ENCODE measurements at places on chromosomes 5 and 9.

GRCh38 chr9:100063185-100063584, 35.6 kb downstream of the ERP44 start:
- H3K4me3 ChIP-seq, result no peak overlapping the region
- peaks cover 11% of the 10 kb centered on the region for H3K4me1 ChIP-seq
- no peaks in the 10 kb centered on the region for H3K27me3 ChIP-seq
- peaks cover 15% of the 10 kb centered on the region for H3K36me3 ChIP-seq
- no peak overlapping the region for H3K27ac ChIP-seq

DNA sequence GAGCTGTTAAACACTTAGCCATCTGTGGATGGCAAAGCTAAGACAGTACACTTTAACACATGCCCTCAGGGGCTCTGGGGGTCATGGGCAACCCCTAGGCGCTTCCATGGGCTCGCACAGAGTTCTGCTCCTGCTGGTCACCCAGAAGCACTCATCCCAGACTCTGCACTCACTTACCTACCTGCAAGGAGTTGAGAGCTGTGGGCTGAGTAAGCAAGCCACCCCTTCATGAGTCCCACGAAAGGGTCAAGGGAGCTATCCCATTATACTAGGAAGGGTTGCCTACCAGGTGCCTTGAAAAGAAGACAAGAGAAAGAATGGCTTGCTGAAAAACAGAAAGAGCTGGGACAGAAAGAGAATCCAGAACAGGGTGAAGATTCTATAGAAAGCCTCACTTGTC, 72.4 kb downstream of the CFAP95 start:
- H3K27me3 ChIP-seq, result peaks cover 2% of the 10 kb centered on the region
- no peaks in the 10 kb centered on the region for H3K4me1 ChIP-seq
- H3K4me3 ChIP-seq, result no peak overlapping the region
- no peak overlapping the region for H3K27ac ChIP-seq
- H3K36me3 ChIP-seq, result no peaks in the 10 kb centered on the region

DNA sequence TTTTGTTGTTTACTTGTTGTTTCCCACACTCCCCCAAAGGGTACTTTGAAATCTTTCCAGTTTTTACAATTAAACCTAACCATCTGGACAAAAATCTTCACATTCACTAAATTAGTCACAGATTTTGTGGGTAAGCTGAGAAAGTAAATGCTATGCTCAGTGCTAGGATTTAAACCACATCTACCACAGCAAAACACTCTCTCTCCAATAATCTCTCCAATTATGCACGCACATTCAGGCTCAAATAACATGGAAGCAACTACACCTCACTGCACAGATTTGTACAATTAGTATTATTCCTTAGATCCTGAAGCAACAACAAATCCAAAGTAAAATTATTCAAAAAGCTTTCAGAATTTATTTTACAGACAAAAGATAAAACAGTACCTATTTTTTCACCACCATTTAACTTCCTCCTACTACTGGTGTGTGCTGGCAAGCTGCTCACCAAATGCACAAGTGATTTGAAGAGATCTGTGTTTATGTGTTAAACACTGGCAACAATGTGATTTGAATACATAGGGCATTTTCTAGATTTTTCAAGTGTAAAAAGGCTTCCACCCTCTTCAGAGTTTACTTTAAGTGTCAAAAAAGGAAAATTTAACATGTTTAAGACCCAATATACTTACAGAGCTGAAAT, 16.6 kb downstream of the ZNF608 start:
- H3K27ac ChIP-seq, result no peak overlapping the region
- H3K4me1 ChIP-seq, result no peaks in the 10 kb centered on the region
- no peak for DNase-seq
- H3K27me3 ChIP-seq, result peaks cover 9% of the 10 kb centered on the region
- no peaks in the 10 kb centered on the region for H3K36me3 ChIP-seq

DNA sequence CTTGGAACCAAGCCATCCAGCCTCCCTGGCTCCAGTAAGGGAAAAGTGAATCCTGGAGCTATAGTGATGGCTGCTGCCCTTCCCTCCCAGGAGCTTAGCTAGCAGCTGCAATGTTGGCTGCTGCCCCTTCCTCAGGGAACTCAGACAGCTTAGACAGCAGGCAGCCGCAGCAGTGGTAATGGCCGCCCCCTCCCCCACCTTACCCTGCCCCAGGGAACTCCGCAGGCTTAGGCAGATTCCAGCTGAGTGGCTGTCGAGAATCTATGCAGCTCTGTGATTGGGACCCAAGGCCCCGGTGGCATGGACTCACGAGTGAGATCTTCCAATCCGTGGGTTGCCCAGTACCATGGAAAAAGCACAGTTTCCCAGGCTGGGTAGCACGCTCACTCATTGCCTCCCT, 378.6 kb downstream of the NNT start:
- H3K4me1 ChIP-seq, result no peaks in the 10 kb centered on the region
- no peaks in the 10 kb centered on the region for H3K36me3 ChIP-seq
- no peak overlapping the region for H3K27ac ChIP-seq
- no peak for DNase-seq
- H3K27me3 ChIP-seq, result no peaks in the 10 kb centered on the region

- no peak overlapping the region for H3K27ac ChIP-seq
- no peak overlapping the region for H3K4me3 ChIP-seq
- H3K27me3 ChIP-seq, result no peaks in the 10 kb centered on the region
- H3K4me1 ChIP-seq, result no peaks in the 10 kb centered on the region
- no peaks in the 10 kb centered on the region for H3K36me3 ChIP-seq
- no peak for DNase-seq
Measured at GRCh38 chr5:89060768-89061167, 177.8 kb upstream of the MEF2C start.

DNA sequence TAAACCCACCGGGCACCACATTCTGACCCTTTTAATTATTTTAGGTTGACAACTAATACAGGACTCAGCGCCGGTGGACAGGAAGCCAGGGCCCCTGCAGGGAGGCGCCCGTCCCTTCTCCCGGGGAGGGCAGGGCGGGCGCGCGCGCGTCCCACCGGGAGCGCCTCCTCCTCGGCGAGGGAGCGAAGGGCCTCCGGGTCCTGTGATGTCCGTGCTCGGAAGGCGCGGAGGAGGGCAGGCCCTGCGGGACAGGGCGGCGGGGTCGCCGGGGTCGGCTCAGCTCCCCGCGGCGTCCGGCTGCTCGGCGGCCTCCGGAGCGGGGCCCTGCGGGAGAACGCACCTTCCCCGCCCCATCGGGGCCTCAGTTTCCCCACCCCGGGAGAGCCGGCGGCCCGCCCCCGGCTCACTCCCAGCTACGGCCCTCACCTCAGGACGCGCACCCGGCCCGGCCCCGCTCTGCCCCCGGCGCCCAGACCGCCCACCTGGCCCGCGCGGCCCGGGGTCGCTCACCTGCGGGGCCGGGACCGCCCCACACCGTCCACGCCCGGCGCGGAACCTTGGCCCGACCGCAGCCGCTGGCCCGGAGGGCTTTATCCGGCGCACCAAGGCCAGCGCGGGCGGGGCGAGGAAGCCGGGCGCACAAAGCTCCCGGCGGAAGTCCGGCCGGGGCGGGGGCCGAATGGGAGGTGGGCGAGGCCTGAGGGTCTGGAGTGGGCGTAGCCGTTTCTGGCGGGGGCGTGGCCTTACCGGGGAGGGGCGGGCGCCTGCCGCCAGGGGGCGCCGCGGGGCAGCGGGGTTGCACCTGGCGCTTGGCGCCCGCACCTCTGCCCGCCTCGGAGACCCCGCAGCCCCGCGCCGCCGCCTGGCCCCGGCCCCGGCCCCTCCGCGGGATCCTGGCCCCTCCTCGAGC, at the start of the genes EXD3 and NOXA1:
Gene EXD3, minus strand, starts transcription at position 559 of the 910 bp plus-strand sequence. CDS start 27,805 bp downstream, outside the sequence.
Gene NOXA1, plus strand, starts transcription at position 790 of the 910 bp plus-strand sequence. CDS start 137 bp downstream, outside the sequence.
- DNase-seq, result peak; percentile 94
- H3K36me3 ChIP-seq, result no peaks in the 10 kb centered on the region
- peaks cover 11% of the 10 kb centered on the region for H3K27me3 ChIP-seq
- peak within 1 kb of the TSS; percentile 81 for H3K4me3 ChIP-seq
- H3K27ac ChIP-seq, result peak within 1 kb of the TSS; percentile 75
- peaks cover 12% of the 10 kb centered on the region for H3K4me1 ChIP-seq

DNA sequence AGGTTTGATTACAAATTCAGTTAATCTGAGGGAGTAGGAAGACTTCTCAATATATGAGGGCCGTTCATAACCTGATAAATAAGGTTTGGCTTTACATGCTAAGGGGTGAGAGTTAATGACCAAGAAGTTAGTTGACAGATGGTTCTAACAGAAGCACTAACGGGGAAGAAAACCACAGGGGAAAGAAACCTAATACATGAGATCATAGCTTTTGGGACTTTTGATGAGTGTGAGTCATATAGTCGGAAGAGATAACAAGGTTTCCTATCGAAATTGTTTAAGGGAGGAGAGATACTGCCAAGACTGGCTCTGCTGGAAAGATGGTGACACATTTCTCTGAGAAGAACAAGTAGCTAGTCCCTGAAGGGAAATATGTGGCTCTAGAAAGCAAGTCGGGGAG, 140.1 kb downstream of the COX7C start:
- H3K27me3 ChIP-seq, result no peaks in the 10 kb centered on the region
- H3K4me1 ChIP-seq, result no peaks in the 10 kb centered on the region
- H3K27ac ChIP-seq, result no peak overlapping the region

GRCh38 chr5:122362361-122362760, 50.3 kb downstream of the SNCAIP start:
- no peak for DNase-seq
- no peak overlapping the region for H3K27ac ChIP-seq
- H3K4me1 ChIP-seq, result no peaks in the 10 kb centered on the region
- H3K36me3 ChIP-seq, result no peaks in the 10 kb centered on the region
- no peaks in the 10 kb centered on the region for H3K27me3 ChIP-seq

GRCh38 chr5:10307206-10308148, at the start of gene CMBL:
TSS of gene CMBL (minus strand) at chr5:10307902. CDS start at chr5:10290762, 17,140 bp downstream.
- no peak for DNase-seq
- H3K4me1 ChIP-seq, result peaks cover 6% of the 10 kb centered on the region
- H3K27ac ChIP-seq, result no peak within 1 kb of the TSS
- H3K4me3 ChIP-seq, result peak within 1 kb of the TSS; percentile 68

GRCh38 chr5:2119573-2119972, 236.8 kb upstream of the IRX4 start:
- H3K4me1 ChIP-seq, result no peaks in the 10 kb centered on the region
- no peak overlapping the region for H3K27ac ChIP-seq
- no peak overlapping the region for H3K4me3 ChIP-seq
- H3K36me3 ChIP-seq, result no peaks in the 10 kb centered on the region

- H3K4me1 ChIP-seq, result no peaks in the 10 kb centered on the region
- no peak overlapping the region for H3K27ac ChIP-seq
- no peak for DNase-seq
Measured at GRCh38 chr9:24464319-24464951, 81.3 kb downstream of the IZUMO3 start.

GRCh38 chr5:157252711-157253465, 13.0 kb upstream of the CYFIP2 start:
- H3K4me3 ChIP-seq, result peak overlapping the region; percentile 50
- peaks cover 93% of the 10 kb centered on the region for H3K36me3 ChIP-seq
- peak overlapping the region; percentile 94 for H3K27ac ChIP-seq
- H3K27me3 ChIP-seq, result no peaks in the 10 kb centered on the region
- H3K4me1 ChIP-seq, result peaks cover 97% of the 10 kb centered on the region
- DNase-seq, result peak; percentile 89
